ENCODE measurements at places on chromosomes 11 and 22.

GRCh38 chr11:118913411-118914125 is 12.2 kb downstream of the BCL9L start:
- no peak for DNase-seq

DNA sequence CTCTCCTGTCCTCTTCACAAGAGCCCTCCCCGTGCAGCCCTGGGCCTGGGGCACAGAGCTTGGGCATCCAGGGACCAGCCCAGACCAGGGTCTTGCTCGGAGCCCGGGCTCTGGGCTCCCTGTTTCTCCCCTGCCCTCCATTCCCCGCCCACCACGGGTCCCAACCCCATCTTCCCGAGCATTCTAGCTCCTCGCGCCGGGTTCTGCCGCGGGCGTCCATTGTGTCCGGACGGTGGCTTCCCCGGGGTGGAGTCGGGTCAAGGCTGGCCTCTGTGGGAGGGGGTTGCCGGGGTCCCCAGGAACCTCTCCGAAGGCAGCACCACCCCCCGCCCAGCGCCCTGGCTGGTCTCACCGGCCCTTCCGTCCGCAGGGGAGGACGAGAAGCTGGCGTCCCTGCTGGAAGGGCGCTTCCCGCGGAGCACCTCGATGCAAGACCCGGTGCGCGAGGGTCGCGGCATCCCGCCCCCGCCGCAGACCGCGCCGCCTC is 18.1 kb upstream of the ACR start:
- DNase-seq = no peak

GRCh38 chr22:37669586-37669985 is 5.8 kb upstream of the LGALS1 start:
- no peak for DNase-seq

DNA sequence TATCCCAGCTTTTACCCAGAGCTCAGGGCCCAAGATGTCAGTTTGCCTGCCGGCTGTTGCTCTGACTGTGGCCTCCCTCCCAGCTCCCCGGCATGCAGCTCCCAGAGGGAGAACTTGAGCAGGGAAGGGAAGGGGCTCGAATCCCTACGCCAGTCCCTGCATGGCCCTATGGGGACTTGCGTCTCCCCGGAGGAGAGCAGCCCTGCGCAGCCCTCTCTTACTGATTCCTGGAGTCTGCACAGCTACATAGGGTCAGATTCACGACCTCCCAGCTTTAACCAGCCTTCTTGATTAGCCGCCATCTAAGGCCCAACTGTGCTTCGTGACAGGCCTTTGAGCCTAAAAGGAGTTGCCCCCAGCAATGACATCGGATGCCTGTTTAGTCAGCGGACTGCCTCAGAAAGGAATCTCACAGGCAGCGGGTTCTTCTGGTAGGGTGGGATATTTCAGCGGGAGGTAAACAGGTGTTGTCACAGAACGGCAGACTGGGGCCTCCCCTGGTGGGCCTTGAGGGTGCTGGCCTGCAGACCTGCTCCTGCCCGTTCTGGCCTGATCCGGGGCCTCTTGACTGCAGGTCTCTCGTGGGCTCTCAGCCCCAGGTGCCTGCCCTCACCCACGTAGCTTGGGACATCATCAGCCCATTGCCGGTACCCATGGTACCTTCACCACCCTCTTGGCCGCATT is 43.8 kb upstream of the KCNQ1OT1 start:
- no peak for DNase-seq

DNA sequence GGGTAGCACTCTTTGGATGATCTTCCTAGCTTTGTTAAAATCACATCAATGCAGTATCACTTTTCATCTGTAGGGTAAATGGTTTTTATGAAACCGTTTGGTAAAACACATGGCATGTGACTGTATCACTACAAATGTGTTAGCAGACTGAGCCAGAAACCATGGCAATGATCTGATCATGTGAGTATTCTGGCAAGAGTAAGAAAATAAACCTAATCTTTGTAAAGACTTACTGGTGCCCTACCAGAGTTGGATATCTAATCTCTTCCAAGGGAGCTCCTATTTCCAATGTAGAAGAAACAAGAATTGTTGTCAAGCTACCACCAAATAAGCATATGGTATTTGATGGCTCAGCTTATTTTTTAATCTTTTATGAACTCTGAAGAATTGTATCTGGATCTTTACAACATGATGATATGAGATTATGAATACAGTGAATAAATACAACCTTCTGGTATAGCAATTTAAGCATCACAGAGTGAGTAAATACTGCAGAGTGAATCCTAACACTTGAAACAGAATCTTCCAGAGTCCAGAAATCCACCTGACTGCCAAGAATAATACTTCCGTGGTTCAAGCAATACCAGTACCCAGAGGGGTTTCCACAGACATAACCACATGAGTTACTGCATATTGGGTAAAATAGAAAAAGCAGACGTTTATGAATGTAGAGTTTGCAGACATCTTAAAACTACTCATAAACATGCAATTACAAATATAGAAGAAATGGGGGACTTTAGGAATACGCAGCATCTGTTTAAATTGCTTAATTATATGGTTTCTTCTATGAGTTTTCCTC is 238.8 kb downstream of the TTC28 start:
- no peak for DNase-seq

DNA sequence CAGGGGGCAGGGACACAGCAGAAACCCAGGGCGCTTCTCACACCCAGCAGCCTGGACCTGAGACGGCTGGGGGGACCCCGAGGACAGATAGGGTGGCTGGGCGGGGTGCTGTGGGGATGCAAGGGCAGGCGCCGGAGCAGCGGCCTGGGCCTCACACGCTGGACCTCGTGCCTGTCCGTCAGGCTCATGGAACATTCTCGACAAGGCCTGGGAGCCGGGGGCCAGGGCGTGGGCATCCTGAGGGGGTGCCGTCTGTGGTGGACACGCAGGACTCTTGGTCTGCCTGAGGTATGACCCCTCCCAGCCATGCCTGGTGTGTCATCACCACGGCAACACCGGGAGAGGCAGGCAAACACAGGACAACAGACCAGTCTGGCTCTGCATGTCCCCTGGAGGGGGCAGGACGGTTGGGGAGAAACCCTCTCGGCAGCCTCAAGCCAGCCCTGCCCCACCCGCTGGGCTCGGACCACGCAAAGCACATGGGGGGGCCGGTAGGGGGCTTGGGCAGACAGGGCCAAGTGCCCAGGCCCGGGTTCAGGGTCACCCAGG is 21.4 kb downstream of the MRPL23 start:
- no peak for DNase-seq

GRCh38 chr22:25478528-25478927 is 85.9 kb upstream of the GRK3 start:
- DNase-seq = no peak

DNA sequence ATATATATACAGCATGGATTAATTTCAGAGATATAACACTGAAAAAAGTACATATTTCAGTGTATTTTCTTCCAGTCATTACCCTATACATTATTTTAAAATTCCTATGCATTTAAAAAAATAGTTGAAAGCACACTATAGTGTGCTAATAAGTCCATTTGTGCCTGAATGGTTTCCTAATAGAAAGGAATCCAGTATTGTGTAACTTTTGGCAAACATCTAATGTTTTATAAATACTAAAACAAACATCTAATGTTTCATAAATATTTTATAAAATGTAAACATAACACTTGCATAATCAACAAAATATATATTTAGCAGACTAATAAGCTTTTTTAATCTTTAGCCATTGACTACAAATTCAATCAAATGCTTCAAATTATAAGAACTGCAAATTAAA is 126.6 kb upstream of the FIBIN start:
- DNase-seq = no peak

GRCh38 chr11:17573526-17573925 is 26.5 kb downstream of the OTOG start:
- no peak for DNase-seq

- no peak for DNase-seq
Measured at GRCh38 chr11:66221726-66222236, 46.7 kb upstream of the RAB1B start.

GRCh38 chr22:28279888-28280287 is 360.8 kb upstream of the PITPNB start:
- no peak for DNase-seq

DNA sequence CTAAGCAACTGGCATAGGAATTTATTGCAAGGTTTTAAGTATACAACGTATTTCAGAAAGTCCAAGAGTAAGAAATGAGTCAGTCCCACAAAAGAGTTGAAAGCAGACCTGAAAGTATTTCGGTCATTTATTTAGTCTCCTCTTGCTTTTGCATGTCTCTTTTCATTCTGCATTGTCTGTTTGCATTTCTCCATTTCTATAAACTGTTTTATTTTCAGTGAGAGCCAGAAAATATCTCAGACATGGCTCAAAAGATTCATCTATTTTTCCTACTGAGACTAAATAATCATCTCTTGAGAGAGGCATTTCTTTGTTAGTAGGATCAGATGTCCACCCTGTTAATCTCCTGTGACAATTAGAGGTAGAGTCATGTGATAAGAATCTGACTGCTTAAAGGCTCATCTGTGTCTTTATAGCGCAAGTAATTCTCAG is 219.1 kb upstream of the CCDC179 start:
- no peak for DNase-seq

DNA sequence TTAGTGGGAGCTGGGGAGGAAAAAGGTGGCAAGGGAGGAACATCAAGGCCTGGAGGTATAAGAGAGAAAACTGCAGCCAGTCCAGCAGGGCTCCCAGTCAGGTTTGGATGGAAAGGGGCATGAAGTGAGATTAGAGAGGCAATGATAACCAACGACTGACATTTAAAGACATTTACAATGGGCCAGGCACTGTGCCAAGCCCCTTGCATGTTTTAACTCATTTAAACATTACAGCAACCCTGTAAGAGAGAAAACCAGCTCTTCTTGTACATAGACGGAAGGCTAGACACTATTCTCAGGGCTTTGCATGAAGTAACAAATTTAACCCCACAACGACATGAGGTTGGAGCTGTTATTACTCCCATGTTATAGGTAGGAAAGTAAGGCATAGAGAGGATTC is 32.1 kb upstream of the PAK1 start:
- DNase-seq = no peak

GRCh38 chr22:17699696-17700340 is 61.3 kb downstream of the BCL2L13 start:
- DNase-seq = no peak

GRCh38 chr11:9362393-9362863 is 22.0 kb upstream of the IPO7 start:
- DNase-seq = no peak

DNA sequence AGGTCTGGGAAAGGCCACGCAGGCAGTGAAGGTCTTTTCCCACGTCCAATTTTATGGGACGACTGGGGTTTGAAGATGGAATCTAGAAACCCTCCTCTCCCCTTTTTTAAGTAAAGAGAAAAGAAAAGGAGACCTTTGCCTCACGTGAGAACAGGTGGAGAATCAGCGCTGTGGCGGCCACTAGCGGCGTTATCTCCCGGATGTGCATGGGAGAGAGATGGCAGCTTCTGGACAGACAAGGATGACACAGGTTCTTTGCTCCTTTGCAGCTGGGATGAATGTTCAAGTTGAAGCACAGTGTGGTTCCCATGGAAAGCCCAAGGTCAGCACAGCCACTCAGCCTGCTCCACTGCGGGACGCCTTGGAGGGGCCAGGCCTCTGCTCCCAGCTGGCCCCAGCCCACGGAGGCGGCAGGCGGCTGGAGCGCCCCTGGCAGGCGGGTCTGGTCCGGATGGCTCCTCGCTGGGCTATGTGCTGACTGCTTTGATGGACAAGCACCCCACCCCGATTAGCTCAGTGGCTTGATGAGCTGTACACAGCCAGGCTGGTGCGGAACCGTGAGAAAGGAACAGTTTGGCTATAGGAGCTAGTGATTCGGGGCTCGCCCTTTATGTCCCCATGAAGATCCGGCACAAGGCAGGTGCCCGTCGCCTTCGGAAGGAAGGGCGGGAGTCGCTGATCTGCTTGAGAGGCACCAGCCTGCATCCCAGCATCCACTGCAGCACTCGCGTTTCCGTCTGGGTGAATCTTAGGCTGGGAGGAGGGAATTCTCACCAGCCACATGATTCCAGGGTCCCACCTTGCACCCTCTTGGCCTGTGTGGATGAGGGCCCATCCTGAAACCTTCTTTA is 14.5 kb upstream of the BID start:
- no peak for DNase-seq

DNA sequence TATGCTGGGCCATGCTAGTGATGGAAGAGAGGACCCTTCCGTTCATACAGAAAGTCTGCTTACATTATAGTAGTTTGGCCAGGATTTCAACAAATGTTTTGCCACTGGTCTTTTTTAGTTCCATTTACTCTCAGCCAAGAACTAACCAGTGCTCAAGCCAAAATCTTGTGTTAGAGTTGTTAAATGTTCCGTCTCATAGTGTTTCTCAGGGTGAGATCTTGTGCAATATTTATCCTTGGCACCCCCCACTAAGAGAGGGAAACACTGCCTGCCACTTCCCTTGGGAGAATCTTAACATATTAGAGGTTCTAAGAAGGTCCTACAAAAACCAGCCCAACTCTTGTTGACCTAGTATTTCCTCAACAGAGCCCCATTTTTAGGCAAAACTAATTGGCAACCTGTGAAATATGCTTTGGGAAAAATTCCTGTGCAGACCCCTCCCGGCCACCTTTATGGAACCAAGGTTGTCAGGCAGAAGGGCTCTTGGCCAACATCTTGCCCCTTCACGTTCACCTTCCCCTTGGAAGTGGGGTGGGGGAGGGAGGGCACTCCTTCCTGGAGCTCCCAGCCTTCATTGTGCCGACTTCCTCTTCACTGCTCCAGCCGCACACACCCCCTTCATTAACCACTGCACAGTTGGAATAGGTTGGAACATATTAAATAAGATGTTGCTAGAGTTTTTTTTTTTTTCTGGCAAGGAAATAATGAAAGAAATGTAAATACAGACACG is 173.2 kb upstream of the SORL1-AS1 start:
- DNase-seq = no peak

DNA sequence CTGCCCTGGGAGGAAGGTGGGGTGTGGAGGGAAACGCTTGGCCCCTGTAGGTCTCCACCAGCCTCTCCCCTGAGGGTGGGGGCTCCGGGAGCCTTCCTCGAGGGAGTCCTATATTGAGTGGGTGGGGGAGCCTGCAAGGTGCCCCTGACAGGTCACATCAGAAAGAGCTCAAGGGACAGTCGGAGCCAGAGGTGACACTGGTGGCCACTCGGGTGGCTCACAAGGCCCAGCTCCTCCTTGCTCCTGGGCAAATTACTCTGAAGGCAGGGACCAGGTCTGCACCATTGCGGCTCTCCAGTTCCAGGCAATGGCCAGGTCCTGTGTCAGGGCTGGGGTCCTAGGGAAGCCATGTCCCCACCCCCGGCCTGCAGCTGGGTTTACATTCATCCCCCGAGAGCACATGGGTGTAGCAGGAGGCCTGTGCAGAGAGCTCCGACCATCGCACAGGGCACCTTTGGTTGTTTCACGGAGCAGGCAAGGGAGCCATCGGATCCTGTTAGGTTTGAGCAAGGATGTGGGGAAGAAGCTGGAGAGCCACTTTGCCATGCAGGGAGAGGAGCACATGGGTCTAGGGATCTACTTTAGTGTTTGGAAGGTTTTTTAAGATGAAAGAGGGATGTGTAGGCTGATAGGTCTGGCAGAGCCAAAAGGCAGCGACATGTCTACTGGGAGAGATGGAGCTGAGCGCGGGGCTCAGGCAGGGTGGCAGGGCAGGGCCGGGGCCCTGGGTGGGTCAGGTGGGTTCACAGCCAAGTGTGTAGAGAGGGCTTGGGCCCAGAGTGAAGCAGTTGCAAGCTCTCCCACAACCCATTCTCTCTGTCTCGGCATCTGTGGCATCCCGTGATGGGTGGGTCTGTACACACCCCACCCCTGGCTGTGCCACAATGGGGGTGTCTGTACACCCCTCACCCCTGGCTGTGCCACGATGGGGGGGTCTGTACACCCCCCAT is 14.8 kb downstream of the CCND1 start:
- DNase-seq = no peak

- no peak for DNase-seq
Measured at GRCh38 chr11:128931668-128932067, 11.0 kb downstream of the TP53AIP1 start.

- no peak for DNase-seq
Measured at GRCh38 chr22:32602154-32602553, 127.5 kb downstream of the FBXO7 start.
